ENCODE measurements at places on chromosomes 11 and 22.

- no peak for DNase-seq
Observed at GRCh38 chr11:100892886-100893285, 205.8 kb downstream of the ARHGAP42 start.

DNA sequence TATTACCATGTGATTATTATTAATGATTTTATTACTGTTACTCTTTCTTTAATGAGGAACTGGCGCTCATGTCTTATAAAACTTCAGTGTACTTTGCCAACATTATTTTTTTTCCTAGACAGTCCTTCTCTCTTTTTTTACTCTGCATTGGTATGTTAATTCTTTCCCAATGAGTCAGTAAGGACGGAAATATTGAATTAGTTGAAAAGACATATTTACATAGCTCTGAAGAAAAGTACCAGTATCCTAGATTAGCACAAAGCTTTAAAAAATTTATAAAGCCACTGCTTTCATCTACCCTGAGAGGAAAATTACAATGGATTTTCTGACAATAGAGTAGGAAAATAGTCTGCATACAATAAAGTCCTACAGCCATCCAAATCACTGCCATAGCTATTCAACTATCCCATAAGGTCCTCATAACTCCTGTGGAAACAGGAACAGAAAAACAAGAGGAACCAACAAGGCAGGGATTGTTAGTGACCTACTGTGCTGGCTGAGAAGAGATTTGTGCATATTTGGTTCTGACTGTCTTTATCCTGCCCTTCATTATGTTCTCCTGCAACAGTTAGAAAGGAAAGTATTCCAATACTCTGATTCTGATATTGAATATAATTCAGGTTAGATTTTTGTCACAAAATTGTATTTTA is 314.4 kb downstream of the AASDHPPT start:
- DNase-seq: peak; percentile 4

DNA sequence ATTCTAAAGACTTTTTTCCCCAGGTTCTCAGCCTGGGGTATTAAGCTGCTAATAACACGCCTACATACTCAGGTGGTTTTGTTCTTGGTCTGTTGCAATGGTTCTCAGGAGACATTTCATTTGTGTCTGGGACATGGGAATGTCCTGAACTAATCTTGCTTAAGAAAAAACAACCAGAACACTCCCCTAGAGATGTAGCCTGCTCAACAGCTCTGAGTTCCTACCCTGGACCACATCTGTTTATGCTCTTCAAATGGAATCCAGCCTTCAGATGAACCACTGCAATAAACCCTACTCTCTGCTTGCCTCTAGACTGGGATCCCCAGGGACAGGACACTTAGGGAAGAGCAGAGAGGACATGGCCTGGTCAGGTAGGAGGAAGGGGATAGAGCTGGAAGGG is 29.9 kb downstream of the RELT start:
- DNase-seq: no peak

DNA sequence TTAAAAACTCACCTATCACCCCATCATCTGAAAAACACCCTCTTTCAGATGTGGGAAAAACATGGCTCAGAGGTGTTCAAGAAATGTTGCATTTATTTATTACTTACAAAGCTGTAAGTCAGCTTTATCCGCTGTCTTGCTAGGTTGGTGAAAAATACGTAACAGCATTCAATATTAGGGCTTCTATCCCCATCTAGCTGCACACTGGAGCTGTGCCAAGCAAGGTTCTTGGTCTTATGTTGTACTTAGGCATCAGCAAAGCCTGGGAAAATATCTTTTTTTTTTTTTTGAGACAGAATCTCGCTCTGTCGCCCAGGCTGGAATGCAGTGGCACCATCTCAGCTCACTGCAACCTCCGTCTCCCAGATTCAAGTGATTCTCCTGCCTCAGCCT is 7.5 kb downstream of the SERPING1 start:
- peak; percentile 74 for DNase-seq

DNA sequence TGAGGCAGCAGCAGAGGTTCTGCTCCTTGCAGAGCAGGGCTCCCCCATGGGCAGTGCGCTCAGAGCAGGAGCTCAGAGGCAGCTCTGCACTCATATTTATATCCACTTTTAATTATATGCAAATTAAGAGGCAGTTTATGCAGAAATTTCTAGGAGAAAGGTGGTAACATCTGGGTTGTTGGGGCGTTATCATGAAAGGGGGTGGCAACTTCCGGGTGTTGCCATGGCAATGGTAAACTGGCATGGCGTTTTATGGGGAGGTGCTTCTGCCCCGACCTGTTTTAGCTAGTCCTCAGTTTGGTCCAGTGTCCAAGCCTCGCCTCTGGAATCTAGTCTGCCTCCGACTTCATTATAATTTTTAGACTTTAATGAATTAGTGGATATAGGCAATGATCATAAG is 1191.7 kb downstream of the TBC1D22A start:
- no peak for DNase-seq

GRCh38 chr11:32830413-32830738 is 649 bp downstream of the PRRG4 start:
- DNase-seq: peak; percentile 14

DNA sequence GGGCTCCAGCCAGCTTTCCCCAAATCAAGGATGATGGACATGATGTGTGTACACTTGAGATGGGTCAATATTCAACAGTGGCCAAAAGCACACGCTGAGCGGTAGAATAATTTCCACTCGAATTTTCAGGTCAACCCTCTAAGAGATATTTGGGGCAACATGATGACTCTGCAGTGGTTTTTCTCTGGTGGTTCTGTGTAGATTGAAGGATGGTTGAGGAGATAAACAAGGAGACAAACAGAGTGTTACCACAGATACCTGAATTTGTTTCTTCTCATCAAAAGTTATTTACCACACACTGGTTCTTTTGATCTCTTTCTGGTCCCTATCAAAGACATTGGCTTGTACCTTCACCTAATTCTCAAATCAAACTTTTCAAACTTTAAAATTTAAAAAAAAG is 242.0 kb downstream of the ETS1 start:
- no peak for DNase-seq

GRCh38 chr11:46736615-46737014 is 17.6 kb downstream of the F2 start:
- DNase-seq: no peak

DNA sequence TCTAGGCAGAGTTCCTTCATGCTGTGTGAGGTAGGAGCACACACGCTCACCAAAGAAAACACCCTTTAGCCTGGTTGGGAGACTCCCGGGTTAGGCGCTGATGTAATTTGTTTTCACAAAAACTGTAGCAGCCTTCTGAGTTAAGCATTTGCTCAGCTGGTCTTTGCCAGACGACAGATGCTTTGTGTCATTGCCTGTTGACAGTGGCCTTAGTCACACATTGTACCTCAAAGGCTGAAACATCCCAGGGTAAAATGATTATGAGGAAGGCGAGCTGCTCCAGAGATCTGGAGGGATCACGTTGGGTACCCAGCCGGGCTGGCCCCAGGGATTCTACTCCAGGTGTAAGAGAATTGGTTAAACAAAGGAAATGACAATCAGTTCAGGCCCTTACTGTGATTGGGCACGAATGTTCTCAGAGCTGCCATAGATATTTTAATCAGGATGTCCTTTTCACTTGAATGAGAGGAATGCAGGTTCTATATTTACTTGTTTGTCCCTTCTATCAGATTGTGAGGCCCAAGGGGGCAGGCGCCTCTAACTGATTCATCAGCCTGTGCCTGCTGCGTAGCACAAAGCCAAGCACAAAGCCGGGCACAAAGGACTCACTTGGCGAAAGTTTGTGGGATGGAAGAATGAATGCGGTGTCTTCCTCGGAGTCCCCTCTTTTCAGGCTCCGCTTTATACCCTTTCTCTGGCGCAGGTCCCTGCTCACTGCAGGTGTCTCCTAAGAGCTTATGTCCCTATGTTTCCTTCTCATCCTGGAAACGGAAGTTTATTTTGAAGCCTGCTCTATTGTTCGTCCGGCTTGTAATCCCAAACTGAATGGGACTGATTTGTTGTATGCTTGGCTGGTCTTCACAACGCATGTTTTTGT is 47.1 kb downstream of the ADM start:
- peak; percentile 88 for DNase-seq
